ENCODE measurements at places on chromosomes 7 and 10.

DNA sequence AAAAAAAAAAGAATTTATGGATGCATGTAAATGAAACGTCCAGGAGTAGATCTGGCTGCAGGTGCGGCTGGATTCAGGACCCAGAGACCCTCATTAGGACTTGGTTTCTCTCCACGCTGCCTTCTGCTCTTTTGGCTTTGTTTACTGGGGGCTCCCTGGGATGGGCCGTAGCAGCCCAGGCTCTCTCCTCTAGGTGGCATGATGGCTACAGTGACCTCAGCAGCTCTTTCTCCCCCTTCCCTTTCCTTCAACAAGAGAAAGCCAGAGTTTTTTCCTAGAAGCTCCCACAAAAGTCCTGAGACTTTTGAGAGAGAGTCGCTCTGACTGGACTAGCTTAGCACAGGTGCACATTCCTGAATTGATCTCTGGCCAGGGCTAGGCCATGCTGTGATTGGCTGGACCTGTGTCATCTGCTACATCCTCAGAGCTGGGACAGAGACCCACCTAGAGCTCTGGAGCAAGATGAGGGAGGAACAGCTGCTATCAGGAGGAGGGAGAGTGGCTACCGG, 67.8 kb upstream of the PDCD4 start:
- DNase-seq = peak; percentile 79

GRCh38 chr7:5679048-5679812, 102.2 kb downstream of the RNF216 start:
- no peak for DNase-seq

DNA sequence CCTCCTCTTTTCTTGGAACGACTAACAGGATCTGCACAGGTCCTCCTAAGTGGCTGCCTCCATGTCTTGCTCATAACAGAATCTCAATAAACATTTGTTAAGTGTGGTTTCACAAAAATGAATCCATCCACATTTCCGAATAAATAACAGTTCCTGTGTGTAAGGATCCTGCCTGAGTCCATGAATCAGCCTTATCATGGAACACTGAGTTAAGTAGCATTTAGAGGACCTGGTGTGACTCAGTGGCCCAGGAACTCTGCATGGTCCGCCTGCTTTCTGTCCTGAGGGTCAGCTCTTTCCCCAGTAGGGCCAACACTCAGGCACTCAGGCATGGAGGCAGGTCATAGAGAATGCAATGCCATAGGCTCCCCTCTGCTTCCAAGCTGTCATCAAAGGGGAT, 15.8 kb upstream of the C10orf90 start:
- no peak for DNase-seq

GRCh38 chr10:96673318-96674099, 46.8 kb downstream of the PIK3AP1 start:
- peak; percentile 88 for DNase-seq

GRCh38 chr7:39406467-39406866, 159.7 kb upstream of the YAE1 start:
- DNase-seq = no peak

- peak; percentile 93 for DNase-seq
Observed at GRCh38 chr10:11177926-11178471, 160.3 kb downstream of the CELF2 start.

- DNase-seq = peak; percentile 71
Observed at GRCh38 chr7:20201380-20201779, 15.8 kb downstream of the MACC1 start.

DNA sequence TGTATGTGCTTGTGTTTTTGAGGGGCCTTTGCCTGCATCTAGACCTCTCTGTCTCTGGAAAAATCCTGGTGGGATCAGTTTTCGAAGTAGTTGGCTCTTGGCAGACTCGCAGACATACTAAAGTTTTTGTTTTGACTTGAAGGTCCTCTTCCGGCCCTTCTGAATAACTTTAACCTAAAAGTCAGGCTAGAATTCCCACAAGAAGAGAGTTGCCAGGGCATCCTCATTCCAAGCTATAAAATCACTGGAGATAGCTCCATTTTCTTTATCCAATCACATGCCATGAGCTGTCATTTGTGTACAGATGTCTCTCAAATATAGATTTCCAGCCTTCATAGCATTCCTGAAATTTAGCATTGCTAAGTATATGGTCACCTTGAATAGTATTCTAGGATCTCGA, 967.8 kb downstream of the LRMDA start:
- no peak for DNase-seq

DNA sequence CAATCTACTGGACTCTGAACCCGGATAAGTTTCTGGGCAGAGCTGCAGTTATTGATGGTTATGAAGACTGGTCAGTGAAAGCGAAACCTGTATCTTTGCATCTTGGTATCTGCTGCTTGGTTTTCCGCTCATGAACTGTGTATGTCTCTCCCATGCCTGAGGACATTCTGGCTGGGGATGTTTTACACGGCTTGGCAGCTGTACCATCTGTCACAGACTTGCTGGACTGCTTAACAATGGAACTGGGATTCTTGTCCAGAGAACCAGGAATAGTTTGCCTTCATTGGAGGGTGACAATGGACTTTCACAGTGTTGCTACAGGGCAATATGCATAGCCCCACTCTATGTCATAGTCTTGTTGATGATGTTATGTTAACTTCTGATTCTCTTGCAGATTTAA, 119.9 kb upstream of the TMEM106B start:
- no peak for DNase-seq

GRCh38 chr10:45235798-45236220, 79.6 kb downstream of the OR13A1 start:
- DNase-seq = no peak

DNA sequence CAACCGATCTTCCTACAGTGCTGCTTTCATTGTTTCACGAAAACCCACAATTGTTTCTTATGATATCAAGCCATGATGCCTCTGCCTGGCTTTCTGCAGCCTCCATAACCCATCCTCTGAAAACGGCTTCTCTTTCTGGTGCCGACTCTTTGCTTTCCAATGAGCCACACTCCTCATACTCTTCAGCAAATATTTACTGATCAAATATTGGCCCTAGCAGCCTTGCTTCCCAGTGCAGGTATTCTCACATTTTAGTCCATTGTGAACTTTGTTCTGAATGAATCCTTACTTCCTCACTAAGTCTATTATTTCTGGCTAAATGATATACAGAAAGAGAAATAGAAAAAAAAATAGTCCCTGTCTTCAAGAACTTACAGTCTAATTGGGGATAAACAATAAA, 35.5 kb downstream of the LAMB1 start:
- DNase-seq = no peak

DNA sequence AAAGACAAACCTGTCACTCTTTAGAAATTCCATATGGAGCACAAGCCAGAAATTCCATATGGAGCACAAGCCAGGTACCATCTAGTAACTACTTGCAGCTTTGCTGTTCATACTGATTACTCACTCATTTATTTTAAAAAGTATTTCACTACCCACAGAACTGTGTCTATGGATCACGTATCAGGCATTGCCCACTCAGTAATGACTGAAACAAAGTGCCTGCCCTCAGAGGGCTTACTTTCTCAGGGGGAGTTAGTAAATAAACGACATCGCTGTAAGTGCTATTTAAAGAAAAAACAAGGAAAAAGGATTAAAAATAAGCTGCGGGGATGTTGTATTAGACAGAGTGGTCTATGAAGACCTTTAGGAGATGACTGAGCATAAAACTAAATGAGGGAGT, 170.9 kb downstream of the GALNT11 start:
- DNase-seq = no peak

DNA sequence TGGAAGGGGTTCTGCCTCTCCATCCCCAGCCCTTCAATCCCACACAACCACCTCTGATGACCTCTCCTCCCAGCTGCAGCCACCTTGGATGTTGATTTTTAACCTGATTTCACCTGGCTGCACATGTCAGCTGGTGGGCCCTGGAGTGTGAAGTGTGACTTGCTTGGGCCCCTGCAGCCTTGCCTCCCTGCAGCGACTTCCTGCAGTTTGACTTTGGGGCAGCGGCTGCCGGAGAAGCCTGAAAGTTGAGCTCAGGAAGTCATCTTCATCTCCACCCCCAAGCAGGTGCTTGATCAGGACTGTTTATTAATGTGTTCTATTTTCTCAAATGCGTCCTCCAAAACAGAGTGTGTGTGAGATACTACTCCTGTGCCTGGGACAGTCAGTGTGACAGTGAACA, 675.2 kb upstream of the GALNT17 start:
- no peak for DNase-seq

GRCh38 chr7:112487457-112488263, 6.9 kb downstream of the LSMEM1 start:
- no peak for DNase-seq

DNA sequence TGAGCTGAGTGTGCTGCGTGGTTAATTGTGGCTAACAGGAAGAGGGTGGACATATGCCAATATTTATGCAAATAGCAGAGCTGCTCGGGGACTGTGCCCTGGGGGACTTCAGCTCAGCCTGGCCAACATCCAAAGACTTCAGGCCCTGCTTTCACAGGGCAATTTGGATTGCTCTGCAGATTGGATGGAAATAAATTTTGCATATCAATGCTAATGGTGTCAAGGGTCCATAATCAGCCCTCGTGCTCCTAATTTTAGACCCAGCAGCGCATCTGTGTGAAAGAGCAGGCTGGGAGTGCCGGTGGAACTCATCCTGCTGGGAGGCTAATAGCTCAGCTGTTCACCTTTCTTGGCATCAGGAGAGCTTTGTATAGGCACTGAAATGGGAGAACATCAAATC, 270.1 kb downstream of the TCERG1L start:
- no peak for DNase-seq

DNA sequence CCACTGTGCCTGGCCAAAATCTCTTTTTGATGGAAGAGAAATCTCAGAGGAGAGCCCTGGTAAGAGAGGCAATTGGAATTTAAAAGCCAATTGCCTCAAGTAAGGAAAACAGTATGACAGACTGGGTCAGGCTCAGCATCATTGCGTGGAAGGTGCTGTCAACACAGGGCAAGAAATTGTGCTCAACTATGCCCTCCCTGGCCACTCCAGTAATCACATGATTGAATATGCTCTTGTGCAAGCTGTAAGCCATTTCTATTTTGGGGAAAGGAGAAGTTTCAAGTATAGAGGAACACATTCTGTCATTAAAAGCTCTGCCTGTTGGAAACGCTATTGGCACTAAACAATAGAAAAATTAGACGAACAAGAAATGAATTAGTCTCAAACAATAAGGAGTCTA, 1127.7 kb downstream of the REEP3 start:
- DNase-seq = peak; percentile 94

DNA sequence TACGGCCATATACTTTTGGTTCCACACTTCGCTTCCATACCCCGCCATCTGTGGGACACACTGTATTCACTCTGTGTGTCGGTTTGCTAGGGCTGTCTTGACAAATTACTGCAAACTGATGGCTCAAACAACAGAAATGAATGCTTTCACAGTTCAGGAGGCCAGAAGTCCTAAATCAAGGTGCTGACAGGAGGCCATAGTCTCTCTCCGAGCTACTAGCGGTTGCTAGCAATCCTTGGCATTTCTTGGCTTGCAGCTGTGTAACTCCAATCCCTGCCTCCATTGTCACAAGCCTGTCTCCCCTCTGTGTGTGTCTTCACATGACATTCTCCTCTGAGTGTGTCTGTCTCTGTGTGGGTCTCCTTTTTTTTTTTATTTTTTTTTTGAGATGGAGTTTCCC, 28.9 kb upstream of the BMPR1A start:
- no peak for DNase-seq

- DNase-seq = no peak
Observed at GRCh38 chr10:85638797-85639196, 727.8 kb downstream of the GRID1 start.

- DNase-seq = no peak
Observed at GRCh38 chr7:6448943-6449543, 1.3 kb upstream of the DAGLB start.

- DNase-seq = no peak
Observed at GRCh38 chr10:98655492-98655891, 208.8 kb upstream of the HPS1 start.

- DNase-seq = peak; percentile 80
Observed at GRCh38 chr10:52644373-52645186, 128.0 kb downstream of the MBL2 start.

DNA sequence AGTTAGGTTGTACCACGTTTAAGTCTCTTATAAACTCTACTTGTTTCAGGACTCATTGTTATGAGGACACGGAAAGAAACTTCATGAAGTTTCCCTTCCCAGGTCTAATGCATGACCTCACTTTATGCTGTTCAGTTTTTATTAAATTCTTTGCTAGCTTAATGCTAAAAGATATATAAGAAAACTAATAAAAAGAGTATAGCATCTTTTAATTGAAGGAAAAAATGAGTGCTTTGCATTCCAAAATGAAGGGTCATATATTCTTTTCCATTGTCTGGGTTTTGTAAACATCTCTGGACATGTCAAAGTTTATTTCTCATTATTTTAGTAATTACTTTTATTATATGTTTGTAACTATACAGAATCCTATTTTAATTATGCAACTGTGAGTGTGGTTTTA, 255.8 kb downstream of the CREB5 start:
- no peak for DNase-seq

- DNase-seq = no peak
Observed at GRCh38 chr10:35993591-35994515, 351.8 kb upstream of the FZD8 start.

GRCh38 chr10:28566458-28567015, 33.6 kb downstream of the WAC start:
- DNase-seq = no peak

- DNase-seq = peak; percentile 83
Observed at GRCh38 chr10:88389456-88389855, 193.7 kb downstream of the RNLS start.

DNA sequence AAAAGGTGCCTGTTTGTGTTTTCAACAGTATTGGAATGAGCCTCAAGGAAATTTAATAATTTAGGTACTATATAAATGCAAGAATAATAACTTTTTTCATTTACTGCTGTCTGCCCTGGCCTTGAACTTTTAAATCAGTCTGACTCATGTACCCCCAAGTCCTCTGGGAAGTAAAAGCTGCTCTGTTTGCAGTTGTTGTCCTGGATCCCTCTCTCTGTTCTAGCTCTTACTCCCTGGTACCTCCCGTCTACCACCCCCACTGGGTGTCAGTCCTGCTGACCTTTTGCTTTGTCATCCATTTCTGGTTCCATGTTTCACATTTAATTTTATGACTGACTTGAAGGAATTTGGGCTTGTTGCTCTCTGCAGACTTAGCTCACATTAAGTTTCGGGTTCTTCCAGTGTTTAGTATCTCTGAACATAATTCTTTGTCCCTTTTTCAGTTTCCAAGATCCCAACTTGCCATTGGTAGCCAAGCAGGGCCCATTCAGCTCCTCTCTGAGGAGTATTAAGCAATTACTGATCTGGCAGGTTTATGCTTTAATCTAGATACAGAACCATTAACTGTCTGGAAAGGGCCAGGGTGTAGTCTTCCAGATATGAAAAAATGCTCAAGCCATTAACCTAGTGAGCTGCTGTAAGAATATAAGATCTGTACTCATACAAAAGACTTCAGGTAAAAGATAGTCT, 208.7 kb upstream of the FAM3C start:
- DNase-seq = no peak

- no peak for DNase-seq
Observed at GRCh38 chr7:20945451-20945850, 158.8 kb upstream of the SP8 start.

DNA sequence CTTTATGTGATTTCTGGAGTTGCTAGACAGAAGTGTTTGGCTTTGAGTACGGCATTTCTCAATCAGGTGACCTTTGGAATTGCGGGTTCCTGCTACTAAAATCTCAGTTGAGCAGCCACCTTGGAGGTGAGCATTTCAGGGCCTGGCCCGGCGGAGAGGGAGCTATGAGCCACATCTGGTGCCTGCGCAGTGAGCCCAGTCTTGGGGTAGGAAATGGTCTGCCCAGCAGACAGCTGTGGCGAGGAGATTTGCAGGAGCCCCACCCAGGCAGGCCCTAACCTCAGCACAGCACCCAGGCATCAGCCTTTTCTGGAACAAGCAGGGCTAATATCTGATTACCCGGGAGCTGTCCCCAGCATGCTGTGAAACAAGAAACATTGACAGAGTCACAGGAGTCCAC, 547.9 kb upstream of the FOXK1 start:
- DNase-seq = no peak
